ENCODE measurements at places on chromosomes 4 and X.

DNA sequence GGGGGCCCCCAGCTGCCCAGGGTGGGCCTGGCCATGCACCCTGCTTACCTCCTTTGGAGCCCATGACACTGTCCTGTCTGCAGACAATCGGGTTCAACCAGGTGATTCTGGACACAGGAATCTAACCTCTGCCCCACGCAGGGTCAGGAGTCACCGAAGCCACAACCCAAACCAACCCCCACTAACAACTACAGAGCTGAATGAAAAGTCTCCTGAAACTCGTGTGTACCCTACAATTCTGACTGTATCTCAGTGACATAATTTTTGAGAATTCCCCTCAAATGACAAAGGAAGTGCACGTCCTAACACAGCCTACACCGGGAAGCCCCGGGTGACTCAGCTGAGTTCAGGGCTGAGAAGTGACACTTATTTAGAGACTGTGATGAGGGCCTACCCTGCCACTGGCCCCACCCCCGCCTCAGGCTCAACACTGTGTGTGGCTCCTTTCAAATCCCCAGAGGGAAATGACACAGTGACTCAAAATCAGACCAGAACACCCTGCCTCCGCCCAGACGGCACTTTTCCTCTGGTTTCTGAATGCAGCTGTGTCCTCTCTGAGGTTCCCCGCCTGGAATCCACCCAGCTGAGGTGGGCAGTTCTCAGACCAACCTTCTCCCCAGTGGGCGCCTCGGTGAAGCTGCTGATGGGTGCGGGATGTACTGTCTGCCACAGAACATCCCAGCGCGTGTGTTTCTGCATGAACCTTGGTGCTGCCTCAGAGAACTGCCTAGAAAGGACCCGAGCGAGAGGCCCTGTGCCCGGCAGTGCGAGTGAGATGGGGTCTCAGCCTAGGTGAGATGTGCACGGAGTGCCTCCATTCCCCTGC, 9.9 kb downstream of the TNIP2 start:
- DNase-seq = no peak

GRCh38 chrX:65406532-65406931, 128.1 kb downstream of the LAS1L start:
- no peak for DNase-seq

DNA sequence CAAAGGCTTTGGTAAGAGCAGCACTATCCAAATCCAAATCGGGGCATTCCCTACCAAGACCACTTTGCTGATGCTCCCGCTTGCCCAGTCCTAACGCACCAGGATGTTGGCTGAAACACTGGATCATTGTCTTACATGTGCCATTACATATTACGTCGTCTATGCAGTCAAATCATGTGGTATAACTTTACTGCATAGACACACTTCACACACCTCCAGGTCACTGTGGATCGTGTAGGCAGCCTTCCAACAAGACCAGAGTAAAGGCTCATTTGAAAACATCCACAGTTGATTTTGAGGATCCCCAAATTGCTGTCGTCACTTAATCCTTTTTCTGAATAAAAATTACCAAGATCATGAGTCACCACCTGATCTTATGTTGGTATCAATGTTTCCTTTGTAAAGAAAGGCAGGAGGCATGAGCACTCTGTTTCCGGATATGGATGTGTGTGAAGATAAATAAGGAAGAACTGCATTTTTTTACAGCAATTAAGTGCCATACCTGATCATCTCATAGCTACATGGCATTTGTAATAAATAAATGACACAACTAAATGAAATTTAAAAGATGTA, 18.5 kb downstream of the TENM3 start:
- DNase-seq = no peak

DNA sequence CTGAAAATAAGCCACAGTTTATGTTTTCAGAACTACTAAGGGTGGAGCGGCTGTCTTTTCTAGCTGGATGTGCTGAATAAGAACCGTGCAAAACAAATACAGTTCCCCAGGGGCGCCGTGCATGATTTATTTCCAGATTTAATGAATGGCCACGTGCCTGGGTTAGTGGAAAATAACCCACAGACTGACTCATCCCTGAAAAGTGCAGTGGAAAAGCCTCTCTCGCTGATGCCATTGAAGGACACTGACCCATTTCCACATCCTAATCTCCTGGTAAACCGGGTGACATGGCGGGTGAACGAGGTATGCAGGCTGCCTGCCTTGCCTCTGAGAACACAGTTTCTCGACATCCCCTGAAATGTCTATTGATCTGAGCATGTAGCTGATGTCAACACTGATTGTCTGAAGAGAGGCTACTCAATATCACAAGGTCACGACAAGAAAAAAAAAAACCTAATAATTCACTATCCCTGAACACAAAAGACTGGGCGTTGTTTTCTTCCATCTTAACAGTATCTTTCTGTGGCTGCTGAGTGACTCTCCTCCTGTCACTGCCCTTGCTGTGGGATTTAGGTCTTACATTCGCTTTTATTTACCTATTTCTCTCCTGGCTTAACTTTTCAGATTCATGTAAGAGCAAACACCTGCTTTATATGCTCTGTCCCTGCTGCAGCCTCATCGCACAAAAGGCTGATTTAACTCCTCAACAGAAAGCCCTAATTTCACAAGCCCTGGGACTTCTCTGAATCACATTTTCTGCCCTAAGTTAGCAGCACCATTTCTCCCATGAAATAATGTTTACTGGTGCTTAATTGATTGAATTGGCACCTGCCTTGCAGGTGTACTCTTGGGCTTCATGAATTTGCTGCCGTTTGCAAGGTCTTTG, 76.9 kb upstream of the SCOC start:
- no peak for DNase-seq

DNA sequence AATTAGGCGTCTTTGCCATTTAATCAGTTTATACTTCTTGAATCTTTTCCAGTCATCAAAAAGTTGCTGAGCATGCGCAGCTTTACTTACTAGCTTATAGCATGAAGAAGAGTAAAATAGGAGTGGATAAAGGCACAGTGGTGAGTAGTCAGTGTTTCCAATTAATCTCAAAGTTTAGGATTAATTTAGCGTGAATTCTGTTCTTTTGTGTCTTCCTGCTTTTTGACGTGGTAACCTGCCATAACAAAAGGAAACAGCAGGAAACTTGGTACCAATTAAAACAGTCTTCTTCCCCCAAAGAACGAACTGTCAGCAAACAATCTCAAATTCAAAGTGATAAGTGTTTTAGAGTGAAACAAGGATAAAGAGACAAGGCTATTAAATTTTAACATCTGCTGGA, 61.9 kb downstream of the TET2 start:
- no peak for DNase-seq

DNA sequence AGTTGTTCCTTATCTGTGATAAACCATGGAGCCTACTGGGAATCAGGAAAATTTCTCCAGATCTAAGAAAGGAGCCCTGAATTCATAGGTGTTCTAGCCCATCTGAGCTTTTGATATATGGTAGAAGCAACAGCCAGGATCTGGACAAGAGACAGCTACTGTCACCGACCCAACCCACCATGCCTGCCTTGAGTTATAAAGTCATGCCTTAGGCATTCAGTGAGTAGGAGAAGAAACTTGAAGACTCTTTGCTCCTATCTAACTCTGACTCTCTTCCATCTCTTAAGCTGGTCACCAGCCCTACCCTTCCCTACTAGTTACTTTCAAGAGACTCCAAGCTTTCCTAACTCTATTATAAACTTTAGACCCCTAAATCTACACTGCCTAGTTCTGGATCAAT, 83.9 kb upstream of the FAM9B start:
- no peak for DNase-seq

DNA sequence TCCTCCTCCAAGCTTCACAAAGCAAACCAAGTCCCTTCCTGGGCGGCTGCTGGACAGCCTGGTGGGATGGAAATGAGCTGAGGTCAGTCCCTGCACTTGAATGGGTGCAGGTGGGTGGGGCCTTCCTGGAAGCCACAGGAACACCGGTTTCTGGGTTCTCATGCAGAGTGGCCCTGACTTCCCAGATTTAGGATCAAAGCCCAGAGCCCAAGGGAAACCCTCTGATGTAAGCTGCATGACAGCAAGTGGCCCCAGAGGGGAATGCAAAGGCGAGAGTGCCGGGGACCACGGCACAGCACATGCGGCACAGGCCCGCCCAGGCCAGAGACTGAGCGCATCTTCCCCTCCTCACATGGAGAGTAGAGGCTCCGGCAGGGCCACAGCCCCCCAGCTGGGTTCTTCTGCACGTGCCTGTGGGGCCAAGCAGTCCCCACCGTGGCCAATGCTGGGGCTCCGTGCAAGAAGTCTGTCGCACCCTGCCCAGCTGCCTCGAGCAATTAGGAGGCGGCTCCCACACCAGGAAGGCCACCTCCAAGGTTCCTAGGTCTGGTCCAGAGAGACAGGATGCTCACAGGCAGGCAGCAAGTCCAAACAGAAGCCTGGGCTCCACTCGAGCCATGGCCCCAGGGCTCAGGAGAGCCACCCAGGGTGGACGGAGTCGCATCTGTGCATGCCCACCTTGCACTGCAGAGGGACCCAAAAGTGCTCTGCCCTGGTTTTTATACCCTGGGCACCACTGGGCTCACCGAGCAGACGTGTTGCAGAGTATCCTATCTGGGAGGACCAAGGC, 83.0 kb downstream of the HTRA3 start:
- no peak for DNase-seq
